Activated CD4-positive, alpha-beta T cell treated with anti-CD3 and anti-CD28 coated beads, Interleukin-2, amount 50 U/mL, for 4 hours (primary cell): ENCODE measurements at places on chromosomes 3 and 15.

GRCh38 chr3:47244531-47245100 is 38.0 kb downstream of the KIF9 start:
- DNase-seq = no peak

GRCh38 chr3:19711160-19711782 is 222.7 kb downstream of the EFHB start:
- DNase-seq = no peak

DNA sequence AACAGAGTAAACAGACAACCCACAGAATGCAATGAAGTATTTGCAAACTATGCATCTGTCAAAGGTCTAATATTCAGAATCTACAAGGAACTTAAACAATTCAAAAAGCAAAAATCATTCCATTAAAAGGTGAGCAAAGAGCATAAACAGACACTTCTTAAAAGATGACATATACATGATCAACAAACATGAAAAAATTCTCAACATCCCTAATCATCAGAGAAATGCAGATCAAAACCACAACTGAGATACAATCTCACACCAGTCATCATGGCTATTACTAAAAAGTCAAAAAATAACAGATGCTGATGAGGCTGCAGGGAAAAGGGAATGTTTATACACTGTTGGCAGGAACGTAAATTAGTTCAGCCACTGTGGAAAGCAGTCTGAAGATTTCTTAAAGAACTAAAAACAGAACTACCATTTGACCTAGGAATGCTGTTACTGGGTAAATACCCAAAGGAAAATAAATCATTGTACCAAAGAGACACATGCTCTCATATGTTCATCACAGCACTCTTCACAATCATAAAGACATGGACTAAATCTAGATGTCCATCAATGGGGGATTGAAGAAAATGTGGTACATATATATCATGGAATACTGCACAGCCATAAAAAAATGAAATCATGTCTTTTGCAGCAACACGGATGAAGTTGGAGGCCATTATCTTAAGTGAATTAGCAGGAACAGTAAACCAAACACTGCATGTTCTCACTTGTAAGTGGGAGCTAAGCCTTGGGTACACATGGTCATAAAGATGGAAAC is 393.3 kb upstream of the CBLB start:
- no peak for DNase-seq

DNA sequence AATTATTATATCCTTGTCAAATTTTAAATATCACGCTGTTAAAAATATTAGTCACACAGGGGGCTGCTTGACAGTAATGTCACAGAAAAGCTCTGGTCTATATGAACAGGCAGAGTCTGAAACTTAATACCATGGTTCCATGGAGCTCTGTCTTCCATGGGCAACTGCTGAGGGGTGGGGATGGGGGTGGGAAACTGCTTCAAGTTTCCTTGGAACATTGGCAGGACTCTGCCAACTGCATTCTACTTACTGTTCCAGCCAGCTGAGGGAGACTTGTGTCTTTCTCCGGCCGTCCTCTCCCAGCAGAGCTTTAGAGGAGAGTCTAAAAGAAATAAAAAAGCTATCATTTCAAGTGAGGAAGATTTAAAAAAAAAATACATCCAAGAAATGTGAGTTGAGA is 348.7 kb downstream of the ZIC1 start:
- no peak for DNase-seq

DNA sequence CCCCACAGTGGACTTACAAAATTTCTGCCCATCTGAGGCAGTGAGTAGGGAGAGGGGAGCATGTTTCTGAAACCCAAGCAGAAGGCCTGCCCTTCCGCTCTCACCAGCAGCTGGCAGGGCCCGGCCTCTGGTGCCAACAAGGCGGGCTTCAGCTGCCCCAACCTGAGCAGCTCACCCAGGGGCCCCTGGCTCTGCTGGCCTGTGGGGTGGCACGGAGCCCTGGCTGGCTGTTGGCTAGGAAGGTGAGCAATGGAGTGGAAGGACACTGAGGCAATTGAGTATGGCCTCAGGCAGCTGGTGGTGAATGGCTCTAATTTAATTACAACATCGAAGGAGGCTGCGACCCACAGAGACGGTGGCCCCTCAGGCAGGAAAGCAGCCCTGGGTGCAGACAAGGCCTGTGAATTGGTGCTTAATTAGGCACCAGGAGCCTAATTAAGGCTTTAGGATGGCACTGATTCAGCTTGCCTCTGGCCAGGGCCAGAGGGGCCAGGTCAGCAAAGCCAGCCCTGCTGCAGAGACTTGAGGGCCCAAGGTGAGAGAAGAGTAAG is 60.9 kb downstream of the ST8SIA2 start:
- no peak for DNase-seq

DNA sequence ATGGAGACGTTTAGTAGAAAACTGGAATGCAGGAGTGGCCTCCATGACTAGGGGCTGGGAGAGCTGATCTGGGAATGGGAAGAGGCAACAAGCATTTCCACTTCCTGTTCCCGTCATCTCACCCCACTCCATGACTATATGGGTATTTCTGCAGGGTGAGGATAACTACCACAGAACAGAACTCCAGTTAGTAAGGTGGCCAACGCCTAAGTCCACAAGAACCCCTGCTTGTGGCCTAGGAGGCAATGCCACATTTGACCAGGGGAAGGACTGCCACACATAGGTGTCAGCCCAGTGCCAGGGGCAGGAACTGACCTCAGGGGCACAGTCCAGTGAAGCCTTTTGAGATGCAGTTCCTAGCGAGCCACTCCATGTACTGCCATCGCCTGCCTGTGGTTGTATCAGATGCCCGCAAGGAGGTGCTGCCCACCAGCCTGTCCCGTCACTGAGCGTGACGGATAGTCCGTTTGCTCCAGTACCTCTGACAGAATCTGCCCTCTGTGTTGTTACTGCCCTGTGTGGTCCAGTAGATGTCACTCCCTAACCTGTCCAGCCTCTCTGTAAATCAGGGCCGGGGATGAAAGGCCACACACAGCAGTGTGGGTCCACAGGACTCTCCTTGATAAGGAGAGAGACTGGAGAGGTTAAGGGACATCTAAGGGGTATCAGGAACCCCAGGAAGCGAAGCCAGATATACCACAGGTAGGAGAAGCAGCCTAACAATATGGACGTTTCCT is 3.5 kb upstream of the MTFMT start:
- DNase-seq = peak; percentile 18

GRCh38 chr3:73656241-73656890 is 31.6 kb upstream of the PDZRN3 start:
- DNase-seq = no peak

GRCh38 chr3:79604681-79605080 is 163.1 kb downstream of the ROBO1 start:
- no peak for DNase-seq

DNA sequence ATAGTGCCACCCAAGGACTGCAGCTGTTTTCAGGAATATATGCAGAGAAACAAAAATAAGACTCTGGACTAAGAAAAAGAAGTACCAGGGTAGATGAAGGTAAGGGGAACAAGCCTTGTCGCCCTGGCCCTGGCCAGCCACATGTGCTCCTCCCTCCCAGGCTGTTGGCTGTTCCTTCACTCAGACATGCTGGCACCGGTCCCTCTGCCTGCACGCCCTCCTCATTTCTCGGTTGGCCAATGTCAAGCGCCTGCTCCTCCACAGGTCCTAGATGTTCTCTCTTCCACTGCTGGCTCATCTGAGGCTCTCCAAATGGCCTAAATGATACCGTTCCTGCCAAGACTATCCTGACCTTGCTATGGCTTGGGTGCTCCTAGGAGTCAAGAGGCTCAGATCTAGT is 288.4 kb upstream of the LYSMD4 start:
- no peak for DNase-seq

GRCh38 chr15:36814708-36815107 is 235.3 kb downstream of the CDIN1 start:
- no peak for DNase-seq

DNA sequence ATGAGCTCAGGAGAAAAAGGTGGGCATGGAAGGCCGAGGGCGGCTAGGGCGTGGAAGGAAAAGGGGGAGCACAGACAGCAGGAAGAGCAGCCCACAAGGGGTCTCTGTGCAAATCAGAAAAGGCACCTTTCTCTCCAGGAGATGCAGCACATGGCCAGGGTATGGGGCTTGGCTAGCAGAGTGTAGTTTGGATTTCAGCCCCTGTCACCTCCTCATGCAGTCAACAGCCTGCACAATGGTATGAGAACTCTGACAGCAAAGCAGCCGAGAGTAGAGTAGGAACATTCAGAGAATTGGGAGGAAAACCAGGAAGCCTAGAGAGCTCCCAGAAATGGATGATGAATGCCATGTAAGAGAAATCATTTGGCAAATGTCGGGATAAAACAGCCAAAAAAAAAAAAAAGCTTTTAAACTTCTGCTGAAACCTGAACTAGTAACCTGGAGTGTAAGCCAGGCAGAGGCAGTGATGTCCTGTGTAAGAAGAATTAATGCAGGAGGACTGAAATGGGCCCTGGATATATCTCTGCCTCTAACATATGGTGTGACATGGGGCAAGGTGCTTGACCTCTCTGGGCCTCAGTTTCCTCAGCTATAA is 25.7 kb downstream of the FSTL1 start:
- no peak for DNase-seq

DNA sequence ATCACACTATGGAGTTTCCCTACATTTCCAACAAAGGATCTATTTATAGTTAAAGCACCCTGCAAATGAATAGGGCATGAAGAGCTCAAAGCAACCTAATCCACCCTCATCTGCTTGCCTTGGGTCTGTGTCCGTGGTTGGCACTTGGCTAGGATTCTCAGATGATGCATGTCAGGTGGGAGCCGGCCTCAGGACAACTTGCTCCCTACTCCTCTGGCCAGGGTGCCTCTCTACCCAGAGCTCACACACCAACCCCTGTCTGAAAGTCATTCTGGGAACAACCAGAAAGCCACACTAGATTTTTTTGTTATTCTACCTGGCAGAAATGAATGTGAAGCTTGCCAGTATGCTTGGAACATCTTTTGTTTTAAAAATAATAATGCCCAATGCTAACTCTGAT is 13.2 kb downstream of the ARHGEF3 start:
- DNase-seq = no peak

GRCh38 chr15:44666210-44667038 is 3.0 kb upstream of the SPG11 start:
- DNase-seq = no peak
